ENCODE measurements at places on chromosomes 7 and 10.

GRCh38 chr10:70722820-70723424 is 50.6 kb downstream of the ADAMTS14 start:
- no peak for DNase-seq

DNA sequence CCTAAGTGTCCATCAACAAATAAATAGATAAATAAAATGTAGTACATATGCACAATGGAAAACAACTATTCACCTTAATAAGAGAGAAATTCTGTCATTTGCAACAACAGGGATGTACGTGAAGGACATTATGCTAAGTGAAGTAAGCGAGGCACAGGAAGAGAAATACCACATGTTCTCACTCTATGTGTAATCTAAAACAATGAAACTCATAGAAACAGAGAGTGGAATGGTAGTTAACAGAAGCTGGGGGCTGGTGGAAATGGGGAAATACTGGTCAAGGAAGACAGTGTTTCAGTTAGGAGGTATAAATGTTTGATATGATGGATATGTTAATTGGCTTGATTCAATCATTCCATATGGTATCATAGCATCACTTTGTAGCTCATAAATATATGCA is 43.1 kb downstream of the ARL4A start:
- no peak for DNase-seq

- no peak for DNase-seq
These were observed 51.9 kb upstream of the PTN start for GRCh38 chr7:137395420-137395819.

DNA sequence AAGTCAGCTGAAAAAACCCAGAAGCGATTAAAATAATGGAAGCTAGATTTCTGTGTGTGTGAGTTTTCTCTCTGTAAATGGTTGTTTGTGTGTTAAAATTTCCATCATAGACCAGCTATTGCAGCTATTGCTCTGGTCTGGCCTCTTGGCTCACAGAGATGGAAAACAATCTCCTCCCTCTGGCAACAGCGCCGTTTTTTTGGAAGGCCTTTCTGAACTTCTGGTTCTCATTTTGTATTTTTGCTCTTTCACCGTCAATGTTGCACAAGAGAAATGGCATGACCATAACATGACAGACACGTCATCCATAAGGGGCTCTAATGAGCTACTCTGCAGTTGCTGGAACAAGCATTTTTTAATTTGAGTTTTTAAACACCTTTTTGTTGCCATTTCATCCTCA is 91.0 kb downstream of the CUBN start:
- DNase-seq = no peak

- no peak for DNase-seq
These were observed 85.0 kb downstream of the KMT2E start for GRCh38 chr7:105098863-105099515.

DNA sequence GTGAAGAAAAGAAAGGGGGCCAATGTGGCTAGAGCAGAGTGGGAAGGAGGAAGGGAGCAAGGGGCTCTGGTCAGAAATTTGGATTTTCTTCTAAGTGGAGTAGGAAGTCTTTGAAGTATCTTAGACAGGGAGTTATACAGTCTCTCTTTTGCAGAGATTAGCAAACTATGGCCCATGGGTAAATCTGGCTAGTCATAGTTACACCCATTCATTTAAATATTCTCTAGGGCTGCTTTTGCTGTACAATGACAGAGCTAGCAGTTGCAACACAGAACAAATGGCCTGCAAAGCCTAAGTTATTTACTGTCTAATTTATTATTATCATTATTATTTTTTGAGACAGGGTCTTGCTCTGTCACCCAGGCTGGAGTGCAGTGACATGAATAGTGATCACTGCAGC is 10.5 kb upstream of the LAMB4 start:
- DNase-seq = no peak

DNA sequence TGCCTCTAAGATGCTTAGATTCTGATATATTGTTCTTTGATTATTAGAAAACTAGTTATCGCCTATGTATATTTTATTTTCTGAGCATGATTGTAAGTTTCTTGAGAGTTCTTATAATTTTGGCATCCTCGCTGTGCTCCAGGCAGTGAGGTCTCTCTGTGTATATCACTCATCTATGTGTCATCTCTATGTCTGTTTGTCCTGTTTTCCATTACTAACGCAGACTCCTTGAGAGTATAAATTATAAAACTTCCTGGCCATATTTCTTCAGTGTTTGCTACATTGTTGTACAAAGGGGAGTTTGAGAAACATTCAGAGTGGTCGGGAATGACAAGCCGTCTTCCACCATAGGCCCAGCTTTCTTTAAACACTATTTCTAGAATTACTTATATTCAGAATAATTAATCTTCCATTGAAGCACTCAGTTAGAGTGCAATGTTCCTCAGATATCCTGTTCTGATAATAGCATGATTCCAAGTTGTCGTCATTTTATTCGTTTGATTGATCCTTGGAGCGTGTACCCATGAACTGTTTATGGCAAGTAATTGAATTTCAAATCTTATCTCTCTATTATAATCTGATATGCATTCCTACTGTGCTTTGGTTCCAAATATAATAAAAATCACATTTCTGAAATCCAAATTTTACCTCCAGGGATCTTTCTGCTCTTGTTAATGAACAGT is 206.6 kb downstream of the BAMBI start:
- DNase-seq = no peak

- DNase-seq = no peak
These were observed 35.9 kb upstream of the SKAP2 start for GRCh38 chr7:26900251-26900650.

DNA sequence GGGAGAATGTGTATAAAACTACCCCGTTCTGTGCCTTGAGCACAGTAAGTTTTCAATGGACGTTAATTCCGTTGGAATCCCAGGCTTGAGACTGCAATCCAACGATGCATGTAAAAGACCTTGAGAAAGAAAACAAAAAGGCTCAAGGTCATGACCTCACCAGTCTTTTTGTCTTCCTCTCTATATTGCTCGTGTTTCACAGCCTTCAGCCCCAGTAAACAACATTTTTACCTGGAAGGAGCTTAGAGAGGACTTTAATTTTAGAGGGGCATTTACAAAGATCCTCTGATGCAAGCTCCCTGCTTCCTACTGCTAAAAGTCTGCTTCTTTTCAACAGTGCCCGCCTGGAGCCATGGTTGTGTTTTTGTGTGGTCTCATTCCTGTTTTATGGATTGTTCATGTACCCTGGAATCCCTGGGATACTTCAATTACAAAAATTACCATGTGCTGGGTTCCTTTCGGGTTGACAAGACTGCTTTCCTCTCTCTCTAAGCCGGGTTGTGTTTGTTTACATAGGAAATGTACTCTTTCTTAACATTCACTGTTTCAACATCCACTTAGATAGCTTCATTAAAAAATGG is 320.1 kb upstream of the NFE2L3 start:
- DNase-seq = no peak

- no peak for DNase-seq
These were observed 6.6 kb upstream of the NRF1 start for GRCh38 chr7:129604713-129605437.

- no peak for DNase-seq
These were observed 115.3 kb upstream of the WDR11 start for GRCh38 chr10:120735773-120736371.

DNA sequence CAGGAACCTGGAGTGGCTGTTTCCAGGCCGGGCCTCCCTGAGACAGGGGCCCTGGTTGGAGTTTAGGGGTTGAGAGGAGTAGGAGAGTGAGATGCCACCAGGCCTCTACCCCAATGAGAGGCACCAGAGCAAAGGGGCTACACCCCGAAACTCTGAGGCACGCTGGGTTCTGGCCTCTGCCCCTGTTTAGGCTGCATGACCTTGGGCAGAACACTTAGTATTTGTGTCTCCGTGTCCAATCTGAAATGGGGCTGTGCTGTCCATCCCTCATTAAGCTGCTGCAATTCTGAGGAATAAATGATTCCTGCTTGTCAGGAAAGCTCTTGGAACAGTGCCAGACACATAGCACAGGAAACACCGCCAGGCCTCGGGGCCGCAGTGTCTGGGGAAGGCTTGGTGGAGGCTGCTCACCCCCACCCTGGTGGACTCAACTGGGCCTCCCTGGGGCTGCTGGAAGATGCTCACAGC is 40.5 kb upstream of the SAMD8 start:
- no peak for DNase-seq

DNA sequence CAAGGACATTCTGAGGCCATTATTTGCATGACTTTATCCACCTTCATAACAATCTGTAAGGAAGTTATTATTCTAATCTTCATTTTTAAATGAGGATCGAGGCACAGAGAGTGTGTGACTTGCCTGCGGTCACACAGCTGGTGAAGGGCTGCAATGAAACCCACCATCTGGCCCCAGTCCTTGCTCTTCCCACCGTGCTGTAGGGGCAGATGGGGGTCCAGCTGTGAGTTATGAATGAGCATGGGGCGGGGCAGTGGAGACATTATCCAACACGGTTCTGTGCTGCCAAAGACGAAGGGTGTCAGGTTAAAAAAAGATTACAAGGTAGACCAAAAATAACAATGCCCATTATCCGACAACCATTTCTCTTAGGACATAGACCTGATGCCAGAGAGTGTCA is 417.5 kb upstream of the MGMT start:
- DNase-seq = no peak

DNA sequence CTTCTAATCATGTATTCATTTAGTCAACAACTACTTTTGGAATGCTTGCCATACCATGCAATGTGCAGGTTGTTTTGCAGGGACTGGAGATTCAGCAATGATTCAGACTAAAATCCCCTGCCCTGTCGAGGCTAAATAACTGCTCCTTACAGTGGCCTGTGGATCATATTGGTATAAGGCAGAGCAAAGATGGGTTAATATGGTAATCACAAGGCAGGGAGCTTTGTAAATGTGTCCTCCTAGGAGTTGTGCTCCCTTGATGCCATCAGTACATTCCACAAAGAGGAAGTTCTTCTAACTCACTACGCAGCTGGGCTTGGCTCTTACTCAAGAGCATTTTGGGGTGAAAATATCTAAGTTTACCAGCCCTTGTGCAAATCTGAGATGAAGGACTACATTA is 614 bp upstream of the IFIT2 start:
- no peak for DNase-seq

All from NCI-H1930 (cell line).